ENCODE measurements at places on chromosomes 11 and 22.

DNA sequence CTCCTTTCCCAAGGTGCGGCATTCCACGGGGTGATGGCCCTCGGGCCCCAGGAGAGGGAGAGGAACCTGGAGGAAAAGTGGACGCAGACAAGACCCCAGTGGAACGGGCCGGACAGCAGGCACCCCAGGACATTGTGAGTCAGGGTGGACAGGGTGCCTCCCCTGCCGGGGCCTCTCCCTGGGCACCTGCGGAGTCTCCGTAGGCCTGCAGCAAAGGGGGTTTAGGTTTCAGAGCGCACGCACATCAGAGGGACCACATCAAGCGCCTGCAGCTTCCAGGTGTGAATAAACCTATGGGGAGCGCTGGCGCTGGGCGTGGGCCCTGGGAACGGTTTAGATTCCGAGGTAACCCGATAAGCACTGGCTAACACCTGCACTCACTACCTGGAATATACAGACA lies 22.7 kb upstream of the FGF19 start:
- no peak for DNase-seq

DNA sequence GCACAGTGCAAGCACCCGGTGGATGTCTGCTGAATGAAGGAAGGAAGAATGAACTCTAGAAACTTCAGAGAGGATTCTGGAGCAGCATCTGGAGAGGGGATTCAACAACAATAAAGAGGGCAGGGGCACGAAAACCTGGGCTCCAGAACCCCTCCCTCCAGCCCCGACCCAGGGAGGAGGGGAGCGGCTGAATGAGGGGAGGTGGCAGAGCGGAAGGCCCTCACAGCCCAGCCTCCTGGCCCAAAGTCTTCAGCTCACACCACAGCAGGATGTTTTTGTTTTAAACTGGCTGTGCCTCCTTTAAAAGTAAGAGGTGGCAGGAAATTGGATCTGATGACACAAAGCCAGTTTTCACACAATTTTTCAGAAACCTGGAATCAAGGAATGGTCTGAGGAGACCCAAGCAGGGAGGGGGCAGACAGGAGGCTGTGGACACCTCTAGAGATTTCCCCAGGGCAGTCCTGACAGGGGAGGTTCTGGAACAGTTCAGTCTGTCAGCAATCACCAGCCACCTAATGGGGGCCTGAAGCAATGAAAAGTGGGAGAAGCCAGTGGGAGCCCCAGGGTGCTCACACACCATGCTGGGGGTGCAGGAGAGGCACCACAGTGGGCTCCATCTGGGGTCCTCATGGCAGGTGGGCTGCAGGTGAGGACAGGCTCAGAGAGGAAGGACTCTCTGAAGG lies 44.4 kb upstream of the TCF20 start:
- DNase-seq = peak; percentile 29

DNA sequence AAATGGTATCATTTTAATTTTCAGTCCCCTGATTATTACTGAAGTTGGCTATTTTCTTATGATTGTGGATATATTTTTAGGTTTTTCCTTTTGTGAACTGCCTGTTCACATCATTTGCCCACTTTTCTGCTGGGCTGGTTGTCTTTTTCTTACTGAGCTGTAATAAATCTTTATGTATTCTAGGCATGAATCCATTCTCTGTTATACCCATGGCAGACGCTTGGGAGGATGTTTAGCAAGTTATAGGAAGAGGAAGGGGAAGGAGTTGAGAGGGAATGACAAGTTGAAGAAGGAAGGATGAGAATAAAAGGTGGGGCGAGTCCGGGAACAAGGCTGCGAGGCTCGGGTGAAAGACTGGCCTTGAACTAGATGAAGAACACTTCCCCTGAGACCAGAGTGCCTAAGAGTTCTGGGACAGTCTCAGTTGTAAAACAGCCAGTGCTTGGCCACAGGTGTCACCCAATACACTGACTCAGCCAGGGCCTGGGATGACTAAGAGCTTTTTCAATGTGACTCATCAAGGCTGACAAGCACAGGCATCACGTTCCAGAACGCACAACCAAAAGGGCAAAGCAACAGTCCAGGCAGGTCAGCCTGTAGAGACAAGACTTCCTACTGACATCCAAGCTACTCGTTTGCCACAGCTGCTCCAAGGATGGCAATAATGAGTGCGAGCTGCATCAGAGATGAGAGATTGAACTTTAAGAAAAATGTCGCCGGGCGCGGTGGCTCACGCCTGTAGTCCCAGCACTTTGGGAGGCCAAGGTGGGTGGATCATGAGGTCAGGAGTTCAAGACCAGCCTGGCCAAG lies 35.2 kb downstream of the LRFN4 start:
- DNase-seq = peak; percentile 35

GRCh38 chr22:28021116-28021997 lies 102.3 kb upstream of the PITPNB start:
- no peak for DNase-seq

All from activated CD4-positive, alpha-beta T cell treated with anti-CD3 and anti-CD28 coated beads, Interleukin-2, amount 10 ng/mL, durations not matched to agents 7 days and 5 days (primary cell).